ENCODE measurements at places on chromosomes 11 and 22. TPM values are rescaled to one million over a fixed set of nuclear protein-coding genes. Genes with fewer than 3 reads are reported as not detected.

APOBEC3G gene
- 1.9 TPM for total RNA-seq

SYTL2 gene
- 7.0 TPM for total RNA-seq

SEC14L6 gene
- total RNA-seq: 1.4 TPM

H19 gene
- total RNA-seq: 10.8 TPM

OR10A2 gene
- total RNA-seq: not detected

LRRC75B gene
- 5.3 TPM for total RNA-seq

SERPING1 gene
- total RNA-seq: 9.0 TPM

PGA5 gene
- not detected for total RNA-seq

KCNK4 gene
- total RNA-seq: 3.0 TPM

BIK gene
- total RNA-seq: not detected

DNA sequence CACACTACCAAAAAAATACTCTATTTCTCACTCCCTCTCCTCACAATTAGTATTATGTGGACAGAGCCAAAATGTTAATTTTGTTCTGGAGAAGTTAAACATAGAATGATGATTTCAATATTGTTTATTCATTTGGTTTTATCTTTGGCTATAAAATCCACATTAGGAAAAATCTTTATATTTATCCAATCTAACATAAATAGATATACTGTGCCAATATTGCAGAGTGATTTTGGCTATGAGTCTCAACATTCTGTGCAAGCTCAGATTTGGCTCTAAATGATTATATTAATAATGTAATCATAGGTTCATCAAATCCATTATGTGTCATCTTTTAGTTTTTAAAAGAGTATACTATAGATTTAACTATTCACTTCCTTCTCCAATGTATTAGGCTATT lies 667.5 kb upstream of the CHORDC1 start:
- DNase-seq: no peak

DNA sequence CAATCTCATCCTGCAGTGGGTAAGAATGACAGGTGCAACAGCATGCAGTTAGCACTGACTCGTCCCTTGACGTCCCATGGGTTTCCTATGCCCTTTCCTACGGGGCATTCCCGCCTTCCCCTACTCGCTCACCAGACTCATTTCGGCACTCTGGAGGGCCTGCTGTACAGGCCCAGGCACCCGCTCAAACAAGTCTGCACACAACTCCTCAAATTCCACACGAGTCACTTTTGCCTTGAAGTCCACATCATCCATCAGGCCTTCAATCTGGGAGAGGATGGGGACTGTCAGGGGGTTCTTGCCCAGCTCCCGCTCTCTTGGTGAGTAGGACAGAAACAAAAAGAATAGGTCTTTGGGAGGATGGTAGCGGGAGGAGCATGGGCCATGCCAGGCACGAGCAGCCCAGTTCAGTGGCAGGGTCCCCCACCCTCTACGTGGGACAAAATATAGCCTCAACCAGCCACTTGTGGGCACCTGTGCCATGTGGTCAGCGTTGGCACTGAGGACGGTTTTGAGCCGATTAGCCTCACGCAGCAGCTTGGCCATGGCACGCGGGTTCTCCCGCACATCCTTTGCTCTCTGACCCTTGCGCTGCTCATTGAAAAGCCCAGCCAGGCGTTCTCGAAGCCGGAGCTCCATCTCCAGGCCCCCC lies 4.7 kb downstream of the HYOU1 start:
- no peak for DNase-seq

GRCh38 chr22:43154887-43155536 lies 3.7 kb downstream of the TSPO start:
- DNase-seq: no peak

GRCh38 chr22:26894766-26895485 lies 237.5 kb downstream of the MIAT start:
- no peak for DNase-seq

DNA sequence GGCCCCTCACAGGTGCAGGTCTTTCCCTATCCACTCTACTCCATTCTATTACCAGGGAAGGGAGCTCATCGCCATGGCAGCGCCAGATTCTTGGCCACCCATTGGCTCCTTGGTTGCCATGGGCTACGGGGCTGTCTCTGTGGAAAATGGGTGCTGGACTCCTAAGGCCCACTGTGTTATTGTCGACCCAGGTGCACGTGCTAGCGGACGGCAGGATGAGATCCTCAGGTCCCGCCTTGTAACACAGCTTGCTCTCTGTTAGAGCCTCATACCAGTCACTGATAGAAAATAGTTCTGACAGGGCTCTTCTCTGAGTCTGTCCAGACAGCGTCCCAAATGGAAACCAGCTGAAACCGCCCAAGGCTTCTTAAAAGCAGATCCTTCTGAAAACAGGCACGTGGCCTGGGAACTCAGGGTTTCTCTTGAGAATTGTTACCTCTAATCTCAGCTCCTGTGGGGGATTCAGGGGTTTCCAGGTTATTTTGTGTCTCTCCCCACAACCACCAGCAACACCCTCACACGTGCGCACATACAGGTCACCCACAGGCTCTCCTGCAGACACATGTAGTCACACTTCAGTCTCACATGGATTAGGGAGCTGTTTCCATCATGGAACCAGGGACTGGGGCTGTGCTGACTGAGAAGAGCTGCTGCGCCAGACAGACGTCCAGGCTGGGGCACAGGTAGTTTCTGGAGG lies 1.5 kb downstream of the TUB start:
- no peak for DNase-seq

DNA sequence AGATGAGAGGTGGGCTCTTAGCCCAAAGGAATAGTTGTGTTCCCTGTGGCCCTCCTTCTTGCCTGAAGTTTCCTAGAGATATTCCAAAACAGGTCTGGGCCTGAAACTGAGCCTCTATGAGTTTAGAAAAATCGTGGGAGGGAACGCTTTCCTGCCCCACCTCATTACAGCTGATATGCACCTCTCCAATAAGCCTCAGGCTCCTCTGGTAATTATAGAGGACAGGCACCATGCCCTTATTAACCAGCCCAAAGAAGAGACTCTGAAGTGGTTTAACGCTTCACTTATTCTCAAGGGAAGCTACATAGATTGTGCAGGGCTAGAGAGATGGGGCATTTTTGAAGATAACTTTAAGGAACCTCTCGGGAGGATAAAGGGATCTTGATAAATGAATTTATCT lies 3.4 kb upstream of the MPZL2 start:
- DNase-seq: no peak

DNA sequence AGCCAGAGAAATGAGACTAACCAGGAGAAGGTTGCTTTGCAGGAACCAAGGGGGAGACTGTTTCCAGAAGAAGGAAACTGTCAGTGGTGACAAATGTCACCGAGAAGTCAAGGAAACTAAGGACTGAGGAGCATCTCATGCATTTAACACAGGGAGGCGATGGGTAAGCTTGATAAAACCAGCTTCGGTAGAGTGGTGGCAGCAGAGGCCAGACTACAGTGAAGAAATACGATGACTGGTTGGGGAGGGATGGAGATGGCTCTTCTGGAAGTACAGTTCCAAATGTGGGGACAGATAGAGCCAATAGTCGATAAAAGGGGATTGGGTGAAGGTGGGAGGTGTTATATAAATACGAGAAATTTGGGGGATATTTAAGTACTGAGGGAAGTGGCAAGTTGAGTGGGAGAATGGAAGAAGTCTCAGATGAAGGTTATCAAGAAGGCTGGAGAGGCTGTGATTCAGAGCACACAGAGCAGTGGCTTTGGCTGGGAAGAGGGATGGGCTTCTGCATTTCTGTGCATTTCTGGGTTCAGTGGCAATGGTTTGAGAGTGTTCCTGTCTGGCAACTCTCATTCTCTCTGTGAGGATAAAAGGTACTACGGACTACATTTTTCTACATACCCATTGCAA lies 29.2 kb downstream of the SC5D start:
- DNase-seq: peak; percentile 38

GRCh38 chr11:110720431-110721275 lies 8.4 kb upstream of the ARHGAP20 start:
- no peak for DNase-seq

GRCh38 chr11:1122664-1123002 lies 35.1 kb upstream of the MUC5AC start:
- no peak for DNase-seq

- no peak for DNase-seq
Measured at GRCh38 chr22:39917776-39918495, 17.1 kb downstream of the GRAP2 start.

GRCh38 chr22:27581688-27582087 lies 219.9 kb downstream of the MN1 start:
- DNase-seq: peak; percentile 66

- no peak for DNase-seq
Measured at GRCh38 chr11:121563900-121564822, 111.4 kb upstream of the SORL1-AS1 start.

DNA sequence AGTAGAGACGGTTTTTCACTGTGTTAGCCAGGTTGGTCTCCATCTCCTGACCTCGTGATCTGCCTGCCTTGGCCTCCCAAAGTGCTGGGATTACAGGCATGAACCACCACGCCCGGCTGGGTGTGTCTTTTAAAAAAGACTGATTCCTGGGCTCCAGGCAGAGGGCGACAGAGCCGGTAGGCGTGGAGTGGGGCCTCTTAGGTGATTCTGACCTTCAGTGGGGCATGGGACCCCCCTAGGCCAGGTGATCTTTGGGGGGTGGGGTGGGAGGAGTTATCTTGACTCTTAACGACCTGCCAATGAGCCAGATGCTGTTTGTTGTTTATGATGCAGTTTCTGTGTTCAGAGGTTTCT lies 12.9 kb upstream of the SORL1-AS1 start:
- DNase-seq: no peak

DNA sequence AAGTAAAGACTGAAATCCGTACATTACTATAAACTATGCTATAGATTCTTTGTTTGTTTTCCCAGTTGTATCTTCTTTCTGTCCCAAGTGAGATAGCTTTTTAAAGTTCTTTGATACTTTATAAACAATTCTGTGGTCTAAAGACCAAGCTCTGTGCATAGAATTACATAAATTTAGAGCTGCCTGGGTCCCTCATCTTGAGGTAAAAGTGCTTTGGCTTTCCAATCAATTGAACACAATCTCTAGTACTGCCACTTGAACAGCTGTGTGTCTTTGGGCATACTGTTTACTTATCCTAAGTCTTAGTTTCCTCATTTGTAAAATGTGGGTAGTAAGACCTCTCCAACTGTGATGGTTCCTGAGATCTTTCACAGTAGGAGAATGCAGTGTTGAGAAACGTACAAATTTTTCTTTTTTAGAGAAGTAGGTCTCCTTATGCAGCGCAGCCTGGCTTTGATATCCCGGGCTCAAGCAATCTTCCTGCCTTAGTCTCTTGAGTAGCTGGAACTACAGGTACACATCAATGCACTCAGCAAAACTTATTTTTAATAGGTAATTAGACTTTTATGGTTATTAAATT lies 2.5 kb upstream of the EED start:
- DNase-seq: no peak

- peak; percentile 65 for DNase-seq
Measured at GRCh38 chr11:119474682-119475596, 52.0 kb upstream of the THY1 start.

- peak; percentile 96 for DNase-seq
Measured at GRCh38 chr22:29310863-29311339, 4.5 kb downstream of the GAS2L1 start.

GRCh38 chr11:120117991-120118390 lies 19.9 kb downstream of the TRIM29 start:
- DNase-seq: no peak

- no peak for DNase-seq
Measured at GRCh38 chr11:95076981-95077380, 10.3 kb downstream of the SRSF8 start.

- DNase-seq: no peak
Measured at GRCh38 chr22:43257549-43257948, 70.6 kb upstream of the TTLL12 start.

DNA sequence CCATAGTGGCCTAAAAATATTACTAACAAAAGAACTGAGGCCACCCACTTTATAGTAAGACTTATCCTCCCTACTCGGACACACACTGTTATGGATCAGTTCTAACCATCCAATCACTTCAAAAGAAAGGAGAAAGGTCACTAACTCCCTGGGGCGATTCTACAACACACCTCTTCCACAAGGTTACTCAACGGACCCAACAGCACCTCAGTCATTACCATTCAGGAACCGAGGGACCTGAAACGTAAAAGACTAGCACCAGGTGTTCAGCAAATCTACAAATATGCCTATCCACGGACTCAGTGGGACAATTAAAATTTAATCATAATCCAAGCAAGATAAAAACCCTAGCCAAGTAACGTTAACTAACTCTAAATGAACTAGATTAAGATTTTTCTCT lies 1.6 kb downstream of the HNRNPUL2 start:
- no peak for DNase-seq

DNA sequence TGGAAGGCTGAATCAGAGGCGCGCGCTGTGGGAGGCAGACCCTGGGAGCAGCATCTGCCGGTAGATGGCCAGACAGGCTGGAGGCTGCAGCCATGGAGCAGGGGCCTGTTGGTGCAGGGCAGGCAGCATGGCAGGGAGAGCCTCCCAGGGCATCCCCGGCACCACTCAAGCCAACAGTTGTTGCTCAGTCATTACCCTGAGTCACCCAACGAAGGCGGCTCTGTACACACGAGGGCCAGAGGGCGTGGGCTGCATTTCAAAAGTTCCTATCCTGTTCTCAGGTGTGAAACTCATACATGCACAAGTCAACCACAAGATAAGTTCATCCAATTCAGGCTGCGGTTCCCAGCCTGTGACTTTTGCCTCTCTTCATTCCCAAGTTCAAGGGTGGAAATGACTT lies 2.6 kb downstream of the ANO1 start:
- no peak for DNase-seq

- no peak for DNase-seq
Measured at GRCh38 chr11:35911013-35911412, 32.8 kb upstream of the LDLRAD3 start.

DNA sequence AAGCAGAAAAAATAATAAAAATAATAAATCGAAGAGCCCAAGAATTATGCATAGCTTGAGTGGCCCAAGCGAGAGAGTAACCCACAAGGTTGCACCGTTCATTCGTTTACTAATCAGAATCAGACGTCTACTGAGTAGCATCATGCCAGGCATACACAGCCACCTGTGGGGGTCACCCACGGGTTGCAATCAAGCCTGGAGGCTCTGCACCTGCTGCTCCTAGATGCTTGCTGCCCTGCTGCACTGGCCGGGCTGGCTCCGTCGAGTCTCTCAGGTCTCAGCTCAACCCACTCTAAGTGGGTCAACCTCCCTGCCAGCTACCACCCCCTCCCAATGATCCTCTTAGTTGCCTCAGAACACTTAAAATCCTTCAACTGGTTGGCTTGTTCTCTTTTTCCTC lies 2.0 kb upstream of the TESMIN start:
- no peak for DNase-seq

- no peak for DNase-seq
Measured at GRCh38 chr11:68140496-68141245, 19.5 kb upstream of the CHKA start.

DNA sequence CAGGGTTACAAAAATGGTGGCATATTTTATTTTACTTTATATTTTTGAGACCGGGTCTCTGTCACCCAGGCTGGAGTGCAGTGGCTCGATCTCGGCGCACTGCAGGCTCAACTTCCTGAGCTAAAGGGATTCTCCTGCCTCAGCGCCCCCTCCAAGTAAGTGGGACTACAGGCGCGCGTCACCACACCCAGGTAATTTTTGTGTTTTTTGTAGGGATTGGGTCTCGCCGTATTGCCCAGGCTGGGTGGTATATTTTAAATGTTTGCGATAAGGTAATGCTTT lies 652 bp upstream of the FOSL1 start:
- no peak for DNase-seq

- DNase-seq: no peak
Measured at GRCh38 chr11:110337570-110338193, 41.3 kb upstream of the RDX start.

GRCh38 chr11:128662960-128663359 lies 30.9 kb upstream of the FLI1 start:
- DNase-seq: no peak

Data from occipital lobe (tissue), 3 donors.